Naive thymus-derived CD8-positive, alpha-beta T cell (primary cell): ENCODE measurements at places on chromosomes 13 and 19.

GRCh38 chr13:111429064-111429558 is 108.7 kb downstream of the TEX29 start:
- peak; percentile 29 for DNase-seq

DNA sequence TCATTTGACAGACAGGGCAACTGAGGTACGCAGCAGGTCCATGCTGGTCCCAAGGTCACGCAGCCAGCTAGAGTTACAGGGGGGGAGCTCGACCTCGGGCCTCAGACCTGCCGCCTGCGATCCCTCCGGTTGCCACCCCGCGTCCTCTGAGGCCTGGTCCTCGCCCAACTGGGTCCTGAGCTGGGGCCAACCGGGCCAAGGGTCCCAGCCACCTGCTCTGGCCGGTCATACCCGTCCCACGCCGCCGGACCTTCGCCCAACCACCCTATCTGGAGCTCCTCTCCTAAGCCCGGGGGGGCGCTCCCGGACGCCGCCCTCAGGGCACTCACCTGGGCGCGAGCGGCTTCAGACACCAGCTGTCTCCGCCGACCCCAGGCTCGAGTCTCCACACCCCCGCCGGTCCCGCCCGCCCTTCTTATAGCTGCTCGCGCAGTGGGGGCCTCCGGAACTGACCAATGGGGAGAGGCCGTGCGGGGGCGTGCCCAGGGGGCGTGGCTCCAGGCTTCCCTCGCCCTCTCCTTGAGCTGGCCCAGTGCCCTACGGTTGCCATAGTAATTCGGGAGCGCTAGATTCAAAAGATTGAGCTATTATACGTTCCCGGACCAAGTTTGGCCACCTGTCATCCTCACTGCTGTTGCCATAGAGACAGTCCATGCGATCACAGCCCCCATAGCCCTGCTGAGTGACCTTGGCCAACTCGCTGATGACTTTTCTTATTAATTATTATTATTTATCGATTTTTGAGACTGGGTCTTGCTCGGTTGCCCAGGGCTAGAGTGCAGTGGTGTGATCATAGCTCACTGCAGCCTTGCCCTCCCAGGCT is at the start of gene PLIN5:
TSS of gene PLIN5 (minus strand) at position 389 of the 823 bp plus-strand sequence. CDS start 1,150 bp downstream, outside the sequence.
- peak; percentile 48 for DNase-seq

- peak; percentile 39 for DNase-seq
Measured at GRCh38 chr13:98542568-98543377, 34.1 kb downstream of the STK24 start.

GRCh38 chr13:66222127-66222526 is 1008.0 kb downstream of the PCDH9 start:
- no peak for DNase-seq

- DNase-seq = no peak
Measured at GRCh38 chr13:25848812-25849745, 202.7 kb downstream of the SHISA2 start.
